ENCODE measurements at places on chromosomes 1 and 21.
A peak's percentile ranks its signal among the peaks of the same experiment; 100 is the strongest.

DNA sequence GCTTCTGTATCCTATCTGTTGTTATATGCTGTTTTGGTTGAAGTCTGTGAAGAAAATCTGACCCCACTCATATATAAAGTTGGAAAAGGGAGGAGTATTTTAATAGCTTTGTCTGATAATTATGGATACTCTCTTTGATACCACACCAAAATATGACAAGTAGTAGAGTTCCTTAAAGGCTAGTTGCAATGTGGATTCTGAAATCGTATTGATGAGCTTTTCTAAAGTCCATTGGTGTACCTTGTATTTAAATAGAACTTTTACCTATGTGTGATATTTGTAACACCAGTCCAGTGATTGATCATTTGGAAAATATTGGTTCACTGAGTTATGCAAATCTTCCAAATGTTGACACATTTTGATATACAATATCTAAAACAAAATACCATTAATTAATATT is 7.7 kb downstream of the GAS5 start:
- DNase-seq = no peak

- DNase-seq = no peak
Observed at GRCh38 chr21:29710498-29710897, 229.3 kb downstream of the GRIK1 start.

- peak; percentile 87 for DNase-seq
Observed at GRCh38 chr1:244272471-244273261, 179.0 kb downstream of the ADSS2 start.

DNA sequence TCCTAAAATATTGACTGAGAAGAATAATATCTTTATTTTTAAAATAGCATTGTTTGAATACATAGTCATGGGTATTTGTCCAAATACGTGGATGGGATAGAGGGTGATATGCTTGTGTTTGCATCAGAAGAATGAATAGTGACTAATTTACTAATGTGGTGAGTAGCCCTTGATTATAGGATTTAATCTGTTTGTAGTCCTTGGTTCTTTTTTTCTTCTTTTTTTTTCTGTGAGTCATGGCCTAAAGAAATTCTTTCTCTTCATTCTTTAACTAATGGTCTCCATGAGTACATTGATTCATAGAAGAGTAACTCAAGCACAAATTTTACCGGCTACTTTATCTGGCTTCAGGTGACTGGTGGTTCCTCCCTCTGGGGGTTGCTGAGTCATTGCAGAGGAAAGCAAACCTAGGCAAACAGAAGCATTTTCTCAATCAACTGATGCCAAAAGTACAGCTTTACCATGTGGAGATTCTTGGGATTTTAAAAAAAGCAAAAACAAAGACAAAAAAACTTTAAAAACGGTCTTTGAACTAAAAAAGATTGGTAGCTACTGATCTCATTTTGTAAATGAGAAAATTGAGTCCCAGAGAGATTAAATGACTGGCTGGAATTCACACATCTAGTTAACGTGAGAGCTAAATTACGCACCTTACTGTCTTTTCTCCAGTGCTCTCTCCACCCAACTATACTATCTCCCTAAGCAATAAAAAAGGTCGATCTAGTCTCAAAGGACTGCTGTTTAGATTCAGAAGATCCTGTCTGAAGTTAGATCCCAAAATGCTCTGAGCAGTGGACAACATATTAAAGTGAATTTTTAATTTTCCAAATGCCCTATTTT is 40.5 kb downstream of the AK5 start:
- DNase-seq = peak; percentile 20

DNA sequence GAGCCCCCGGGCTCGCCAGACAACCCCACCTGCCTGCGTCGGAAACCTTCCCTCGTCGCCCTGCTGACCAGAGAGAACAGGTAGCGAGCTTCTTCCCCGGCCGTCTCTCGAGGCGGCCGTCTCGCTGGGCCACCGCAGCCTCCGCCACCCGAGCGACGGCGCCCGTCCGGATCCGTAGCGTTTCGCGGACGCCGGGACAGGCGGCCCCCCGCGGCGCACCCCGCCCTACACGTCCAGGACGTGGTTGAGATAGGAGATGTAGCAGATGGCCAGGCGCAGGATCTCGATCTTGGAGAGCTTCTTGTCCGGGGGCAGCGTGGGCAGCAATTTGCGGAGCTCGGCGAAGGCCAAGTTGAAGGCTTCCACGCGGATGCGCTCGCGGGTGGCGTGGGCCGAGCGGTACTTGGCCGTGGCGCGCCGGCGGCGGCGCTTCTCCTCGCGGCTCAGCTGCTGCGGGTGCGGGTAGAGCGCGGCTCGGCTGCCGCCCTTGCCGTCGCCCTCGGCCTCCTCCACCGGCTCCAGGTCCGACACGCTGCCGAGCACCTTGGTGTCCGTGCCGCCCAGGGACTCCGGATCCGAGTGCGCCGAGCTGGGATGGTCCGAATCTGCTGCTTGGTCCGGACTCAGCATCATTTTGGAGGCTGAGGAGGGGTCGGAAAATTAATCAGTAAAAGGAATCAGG is 3.0 kb downstream of the NHLH2 start:
- no peak for DNase-seq

DNA sequence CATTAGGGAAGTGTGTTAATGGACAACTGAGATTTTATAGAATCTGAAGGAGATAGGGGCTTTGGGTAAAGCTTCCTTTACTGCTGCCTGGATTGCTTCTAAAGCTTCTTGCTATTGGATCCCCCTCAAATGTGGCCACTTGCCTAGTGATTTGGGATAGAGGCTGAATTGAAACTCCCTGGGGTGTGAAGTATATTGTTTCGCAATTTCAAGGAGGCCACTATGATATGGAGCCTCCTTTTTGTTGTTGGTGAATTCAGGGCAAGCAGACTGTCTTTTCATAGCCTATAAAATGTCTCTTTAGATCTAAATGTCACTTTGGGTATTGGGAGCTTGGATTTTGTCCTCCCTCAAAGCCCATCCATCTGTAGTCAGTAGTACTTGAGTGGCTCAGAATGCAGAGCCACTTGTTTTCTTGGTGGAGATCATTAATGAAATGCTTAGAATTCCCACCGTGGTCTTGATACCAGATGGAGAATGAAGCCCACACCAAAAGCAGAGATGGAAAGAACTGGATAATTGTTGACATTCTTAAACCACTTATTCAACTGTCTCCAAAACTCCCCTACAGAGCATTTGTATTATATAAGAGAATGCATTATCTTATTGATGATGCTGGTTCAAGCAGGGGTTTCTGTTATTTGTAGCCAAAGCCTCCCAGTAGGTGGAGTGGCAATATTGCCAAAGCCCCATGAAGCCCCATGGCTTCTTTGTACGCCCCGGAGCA is 144.3 kb upstream of the KCNE2 start:
- DNase-seq = no peak

DNA sequence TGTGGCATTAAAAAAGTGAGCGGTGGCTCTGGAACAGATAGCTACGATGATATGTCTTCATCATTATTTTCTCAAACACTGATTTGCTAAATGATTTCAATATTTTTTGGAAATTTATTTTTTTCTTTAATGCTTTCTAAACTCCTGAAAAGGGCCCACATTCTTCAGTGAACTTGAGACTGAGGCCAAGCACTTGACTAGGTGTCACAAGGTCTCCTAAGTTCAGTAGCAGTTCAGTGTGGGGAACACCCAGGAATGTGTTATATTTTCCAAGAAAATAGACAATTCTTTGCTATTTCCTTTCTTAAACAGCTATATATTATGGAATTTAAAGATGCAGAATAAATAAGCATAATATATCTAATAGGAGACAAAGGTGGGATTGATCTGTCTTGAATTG is 850.9 kb downstream of the USP25 start:
- DNase-seq = no peak

DNA sequence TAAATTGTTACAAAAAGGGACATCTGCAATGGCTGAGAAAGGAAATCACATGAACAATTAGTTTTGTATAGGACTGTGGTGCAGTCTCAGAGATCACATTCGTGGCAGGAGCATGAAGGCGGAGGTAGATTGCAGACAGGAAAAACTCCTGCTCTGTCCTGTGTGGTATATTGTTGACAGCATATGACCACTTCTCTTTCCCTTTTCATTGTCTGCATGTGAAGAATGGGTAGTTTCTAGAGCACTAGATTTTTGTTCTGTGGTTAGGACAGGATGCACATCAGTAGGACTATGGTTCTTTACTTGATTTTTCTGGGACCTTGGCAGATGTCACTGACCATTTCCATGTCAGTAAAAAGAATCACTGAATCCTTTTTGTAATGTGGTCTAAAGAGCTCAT is 625.9 kb upstream of the PKN2 start:
- DNase-seq = no peak

DNA sequence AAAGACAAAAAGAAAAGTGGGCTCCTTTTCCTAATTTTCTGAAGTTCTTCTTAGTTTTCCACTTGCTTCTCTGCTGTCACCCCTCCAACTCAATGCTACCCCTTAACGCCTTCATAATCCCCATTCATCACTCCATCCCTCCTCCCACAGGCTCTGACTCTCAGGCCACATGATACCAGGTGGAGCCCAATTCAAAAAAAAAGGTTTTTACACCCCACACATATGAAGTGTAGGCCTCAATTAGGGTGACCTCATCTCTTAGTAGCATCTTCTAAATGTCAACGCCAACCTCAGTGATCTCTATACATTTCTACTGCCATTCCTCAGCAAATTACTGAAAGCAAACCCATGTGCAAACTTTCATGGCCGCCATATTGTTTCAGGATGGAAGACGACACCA is 6.4 kb downstream of the SSBP3 start:
- DNase-seq = no peak

GRCh38 chr1:46301808-46302640 is 1.4 kb downstream of the LRRC41 start:
- peak; percentile 81 for DNase-seq

GRCh38 chr1:78210175-78210574 is 164.4 kb downstream of the GIPC2 start:
- DNase-seq = no peak

DNA sequence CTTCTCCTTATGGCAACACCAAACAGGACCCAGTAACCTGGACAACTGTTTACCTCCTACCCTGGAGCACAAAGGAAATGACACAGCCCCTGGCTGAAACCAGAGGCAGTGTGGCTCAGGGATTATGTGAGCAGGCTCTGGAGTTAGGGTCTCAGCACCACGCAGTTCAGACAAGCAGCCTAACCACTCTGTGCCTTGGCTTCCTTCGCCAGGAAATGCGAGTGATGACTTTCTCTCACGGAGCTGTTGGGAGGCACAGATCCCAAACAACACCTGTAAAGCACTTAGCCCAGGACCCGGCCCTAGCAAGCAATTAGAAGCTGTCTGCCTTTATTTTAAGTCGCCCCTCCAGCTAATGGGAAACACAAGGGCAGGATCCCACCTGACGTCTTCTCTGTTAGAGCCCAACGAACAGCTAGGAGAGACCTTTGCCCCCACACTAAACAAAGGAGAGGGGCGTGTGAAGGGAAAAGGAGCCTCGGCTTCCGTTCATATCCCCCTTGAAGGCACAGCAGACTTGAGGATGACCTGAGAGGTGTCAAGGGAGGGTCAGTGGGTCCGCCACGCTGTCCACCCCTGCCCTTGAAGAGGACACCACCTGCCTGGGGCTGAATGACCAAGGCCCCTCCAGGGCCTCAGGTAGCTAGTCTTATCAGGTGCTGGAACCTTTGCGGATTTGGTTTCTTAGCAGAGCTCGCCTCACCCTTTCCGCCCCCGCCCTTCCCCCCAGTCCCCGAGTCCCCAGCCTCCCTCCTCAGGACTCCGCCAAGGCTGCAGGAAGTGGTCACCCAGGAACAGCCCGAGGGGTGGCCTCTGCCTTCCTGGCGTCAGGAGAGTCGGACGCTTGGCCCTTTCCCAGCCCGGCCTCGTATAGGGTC is 860 bp downstream of the TMEM63A start:
- DNase-seq = peak; percentile 60

- DNase-seq = no peak
Observed at GRCh38 chr1:226692823-226693222, 46.3 kb downstream of the ITPKB start.

DNA sequence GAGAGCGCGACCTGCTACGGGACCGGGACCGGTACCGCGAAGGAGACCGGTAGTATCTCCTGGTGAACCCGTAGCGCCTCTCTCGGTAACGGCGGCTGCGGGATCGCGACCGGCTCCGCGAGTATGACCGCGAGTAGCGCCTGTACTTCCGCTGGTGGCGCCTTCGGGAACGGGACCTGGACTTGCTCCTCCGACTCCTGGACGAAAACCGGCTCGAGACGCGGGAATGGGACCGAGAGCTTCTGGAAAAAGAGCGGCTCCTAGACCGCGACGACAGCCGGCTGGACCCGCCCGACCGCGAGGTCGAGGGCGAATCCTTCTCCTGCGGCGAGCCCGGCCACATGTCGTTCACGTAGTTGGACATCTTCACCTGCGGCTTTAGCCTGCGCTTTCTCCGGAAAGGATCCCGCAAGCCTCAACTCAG is 642 bp downstream of the RSRP1 start:
- no peak for DNase-seq

- DNase-seq = no peak
Observed at GRCh38 chr1:209434631-209435217, 148.8 kb upstream of the CAMK1G start.

- peak; percentile 85 for DNase-seq
Observed at GRCh38 chr1:39960431-39960958, 5.5 kb downstream of the MFSD2A start.

- no peak for DNase-seq
Observed at GRCh38 chr1:195568389-195568788, 1039.9 kb downstream of the KCNT2 start.

DNA sequence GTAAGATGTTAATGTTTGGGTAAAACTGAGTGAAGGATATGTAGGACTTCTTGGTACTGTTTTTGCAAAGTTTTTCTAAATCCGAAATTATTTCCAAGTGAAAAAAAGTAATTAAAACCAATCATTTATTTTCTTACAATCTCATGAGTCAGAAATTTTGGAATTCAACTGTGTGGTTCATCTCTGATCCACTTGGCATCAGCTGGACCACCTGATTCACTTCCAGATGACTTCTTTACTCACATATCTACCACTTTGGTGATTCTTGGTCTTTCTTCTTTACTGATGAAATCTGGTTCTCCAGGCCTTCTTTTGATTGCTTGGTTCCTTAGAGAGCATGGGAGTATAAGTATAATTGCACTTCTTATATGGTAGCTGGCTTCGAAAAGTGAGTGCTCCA is 254.9 kb upstream of the CACYBP start:
- DNase-seq = no peak

GRCh38 chr1:203682473-203683383 is 56.1 kb downstream of the ATP2B4 start:
- peak; percentile 17 for DNase-seq

- DNase-seq = no peak
Observed at GRCh38 chr1:94544706-94545490, 3.3 kb upstream of the F3 start.

DNA sequence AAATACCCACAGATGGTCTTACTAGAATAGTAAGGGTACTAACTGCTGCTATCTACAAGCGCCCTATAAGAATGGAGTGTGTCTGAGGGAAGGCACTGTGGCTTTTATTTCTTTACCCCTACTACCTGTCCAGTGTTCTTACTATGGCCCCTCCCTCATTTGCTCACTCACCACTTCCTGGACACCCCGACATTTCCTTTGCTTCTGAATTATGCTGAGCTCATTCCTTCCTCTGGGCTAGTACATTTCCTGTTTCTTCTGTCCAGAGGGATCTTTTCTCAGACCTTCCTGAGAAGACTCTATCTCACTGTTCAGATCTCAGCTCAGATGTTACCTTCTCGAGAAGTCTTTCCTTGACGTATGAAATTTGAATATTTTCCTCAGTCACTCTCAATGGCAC is 192.1 kb upstream of the DAB1 start:
- DNase-seq = no peak

GRCh38 chr21:26887251-26887650 is 42.0 kb upstream of the ADAMTS1 start:
- DNase-seq = no peak

Measured in NB4 (cell line).